Activated naive CD4-positive, alpha-beta T cell treated with anti-CD3 and anti-CD28 coated beads, Interleukin-2, amount 50 U/mL, for 72 hours (primary cell): ENCODE measurements at places on chromosomes 2 and 18. TPM values are rescaled to one million over a fixed set of nuclear protein-coding genes. Genes with fewer than 3 reads are reported as not detected.

The SCN1A gene
- total RNA-seq: not detected

- no peak for DNase-seq
Observed at GRCh38 chr2:16624436-16624780, 41.2 kb downstream of the CYRIA start.

DNA sequence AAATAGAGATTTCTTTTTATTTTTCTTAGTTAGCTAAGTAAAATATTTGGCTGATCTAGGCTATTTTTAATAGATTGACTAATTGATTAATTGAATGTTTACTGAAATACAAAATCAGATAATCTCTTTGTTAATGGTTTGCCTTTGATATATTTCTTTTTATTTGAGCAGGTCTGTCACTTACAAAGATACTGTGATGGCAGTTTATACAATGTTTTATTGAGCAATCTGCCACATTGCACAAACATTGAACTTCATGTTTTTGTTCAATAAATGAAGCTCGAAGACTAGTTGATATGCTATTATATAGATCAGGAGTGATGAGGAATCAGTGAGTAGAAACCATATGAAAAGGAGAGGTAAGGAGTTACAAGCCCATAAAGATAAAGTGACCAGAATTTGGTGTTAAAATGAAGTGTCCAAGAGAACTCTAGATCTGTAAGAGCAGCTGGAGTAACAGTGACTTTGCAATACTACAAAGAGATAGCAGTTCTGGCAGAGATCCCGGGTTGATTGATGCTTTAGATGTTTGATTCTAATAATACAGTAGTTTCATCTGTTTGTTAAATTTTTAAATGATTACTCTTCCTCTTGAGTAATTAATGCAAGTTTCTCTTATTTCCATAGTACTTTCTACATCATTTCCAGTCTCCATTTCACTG lies 574.2 kb downstream of the CCDC85A start:
- DNase-seq: no peak

DNA sequence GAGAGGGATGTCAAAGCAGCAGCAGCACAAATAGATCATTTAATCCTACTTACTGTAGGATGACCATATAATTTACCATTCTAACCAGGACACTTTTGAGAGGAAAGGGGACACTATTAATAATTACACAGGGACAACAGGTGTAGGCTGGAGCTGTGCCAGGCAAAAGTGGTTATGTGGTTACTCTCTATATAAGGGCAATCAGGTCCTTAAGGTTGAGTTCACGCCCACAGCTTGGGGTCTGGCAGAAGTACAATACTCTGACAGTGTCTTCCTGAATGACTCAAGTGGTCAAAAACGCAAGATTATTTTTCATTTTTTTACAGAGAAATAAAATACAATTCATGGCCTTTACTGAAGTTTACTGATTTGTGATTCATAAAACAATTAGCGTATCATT lies 2.8 kb downstream of the PREPL start:
- DNase-seq: no peak

DNA sequence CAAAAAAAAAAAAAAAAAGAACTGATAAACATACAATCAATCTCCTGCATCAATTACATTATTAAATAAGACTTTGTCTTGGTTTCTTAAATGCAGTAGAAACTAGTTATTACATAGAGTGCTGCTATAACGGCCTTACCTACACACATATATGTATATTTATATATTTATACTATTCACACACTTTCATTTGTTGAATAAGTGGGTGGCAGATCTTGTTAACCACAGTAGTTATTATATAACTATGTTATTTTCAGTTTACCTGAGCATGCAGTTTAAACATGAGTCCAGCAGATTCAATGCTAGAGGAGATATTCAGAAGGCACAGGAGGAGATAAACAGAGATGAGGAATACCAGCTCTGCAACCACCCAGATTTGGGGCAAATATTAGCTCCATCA lies 81.5 kb upstream of the CD226 start:
- DNase-seq: no peak

GRCh38 chr2:169415233-169415748 lies 53.0 kb upstream of the LRP2 start:
- DNase-seq: no peak

GRCh38 chr18:44741085-44741484 lies 60.4 kb downstream of the SETBP1 start:
- no peak for DNase-seq

The FHL2 gene
- total RNA-seq: 3.0 TPM

- DNase-seq: no peak
Observed at GRCh38 chr18:46950064-46950656, 32.8 kb downstream of the KATNAL2 start.

DNA sequence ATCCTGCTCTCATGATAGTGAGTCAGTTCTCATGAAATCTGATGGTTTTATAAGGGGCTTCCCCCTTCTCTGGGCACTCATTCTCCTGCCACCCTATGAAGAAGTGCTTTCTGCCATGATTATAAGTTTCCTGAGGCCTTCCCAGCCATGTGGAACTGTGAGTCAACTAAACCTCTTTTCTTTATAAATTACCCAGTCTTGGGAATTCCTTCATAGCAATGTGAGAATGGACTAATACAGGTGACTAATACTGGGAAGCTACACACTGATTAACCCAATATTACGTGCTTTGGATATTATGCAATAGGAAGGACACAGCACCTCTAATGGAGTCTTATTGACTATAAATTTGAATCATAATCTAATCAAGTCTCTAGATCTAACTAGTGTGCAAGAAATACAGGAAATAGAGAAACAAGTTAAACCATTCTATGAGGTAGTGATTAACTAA lies 107.2 kb upstream of the ETAA1 start:
- DNase-seq: no peak

- DNase-seq: peak; percentile 71
Observed at GRCh38 chr2:33475224-33476130, 972 bp upstream of the RASGRP3 start.

The CD302 gene
- 0.19 TPM for total RNA-seq

GRCh38 chr2:179262077-179262660 lies 2.5 kb downstream of the SESTD1 start:
- DNase-seq: no peak

The REG1B gene
- total RNA-seq: not detected

- no peak for DNase-seq
Observed at GRCh38 chr2:42931818-42932195, 139.4 kb upstream of the HAAO start.

DNA sequence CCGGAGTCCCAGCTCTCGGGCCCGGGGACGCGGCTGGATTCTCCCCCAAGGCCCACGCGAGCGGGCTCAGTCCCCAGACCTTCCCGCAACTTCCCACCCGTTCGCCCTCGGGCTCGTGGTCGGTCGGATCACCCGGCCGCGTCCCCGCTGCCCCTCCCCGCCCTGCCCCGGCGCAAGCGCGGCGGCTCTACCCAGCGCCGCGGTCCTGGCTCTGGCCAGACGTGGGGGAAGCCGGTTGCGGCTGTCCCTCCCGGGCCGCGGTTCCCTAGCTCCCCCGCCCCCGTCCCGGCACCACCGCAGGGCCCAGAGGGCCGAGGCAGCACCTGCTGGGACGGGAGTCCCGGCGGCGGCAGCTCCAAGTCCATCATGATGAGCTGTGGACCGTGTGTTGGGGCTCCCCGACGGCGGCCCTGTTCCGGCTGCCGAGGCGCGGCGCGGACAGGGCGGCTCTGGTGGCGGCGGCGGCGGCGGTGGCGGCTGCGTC lies 276 bp downstream of the NFE2L2 start:
- DNase-seq: no peak

The SERPINB4 gene
- total RNA-seq: not detected

DNA sequence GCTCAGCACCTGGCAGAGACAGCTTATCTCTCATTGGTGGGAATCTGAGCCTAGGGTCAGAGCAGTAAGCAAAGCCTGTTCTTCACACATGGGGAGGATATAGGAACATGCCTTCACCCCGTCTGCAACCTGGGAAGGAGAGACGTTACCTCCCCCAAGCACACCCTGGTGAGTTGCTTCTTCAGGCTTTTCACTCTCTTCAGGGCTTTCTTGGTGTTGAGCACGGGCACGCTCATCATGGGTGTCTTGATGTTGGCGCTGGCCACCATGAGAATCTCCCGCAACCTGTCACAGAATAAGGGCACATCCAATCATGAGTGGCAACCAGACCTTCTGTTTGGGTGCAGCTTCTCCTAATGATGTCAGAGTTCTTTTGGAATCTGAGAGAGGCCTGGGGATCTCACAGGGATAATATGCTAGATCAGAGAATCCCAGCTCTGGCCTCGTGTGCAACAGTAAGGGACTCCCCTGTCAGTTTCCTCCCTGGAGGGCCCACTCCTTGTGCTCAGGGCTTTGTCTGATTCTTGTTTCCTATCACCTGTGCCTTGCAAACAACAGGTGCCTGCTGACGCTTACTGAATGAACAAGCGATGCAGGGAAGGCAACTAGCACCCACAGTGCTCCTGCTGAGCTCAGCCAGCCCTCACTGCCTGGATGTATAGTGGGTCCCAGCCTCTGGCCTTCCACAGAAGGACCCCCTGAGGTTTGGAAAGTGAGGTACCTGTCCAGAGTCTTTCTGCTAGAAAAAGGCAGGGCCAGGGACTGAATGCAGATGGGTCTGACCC lies 66.3 kb downstream of the POLR1A start:
- DNase-seq: no peak

DNA sequence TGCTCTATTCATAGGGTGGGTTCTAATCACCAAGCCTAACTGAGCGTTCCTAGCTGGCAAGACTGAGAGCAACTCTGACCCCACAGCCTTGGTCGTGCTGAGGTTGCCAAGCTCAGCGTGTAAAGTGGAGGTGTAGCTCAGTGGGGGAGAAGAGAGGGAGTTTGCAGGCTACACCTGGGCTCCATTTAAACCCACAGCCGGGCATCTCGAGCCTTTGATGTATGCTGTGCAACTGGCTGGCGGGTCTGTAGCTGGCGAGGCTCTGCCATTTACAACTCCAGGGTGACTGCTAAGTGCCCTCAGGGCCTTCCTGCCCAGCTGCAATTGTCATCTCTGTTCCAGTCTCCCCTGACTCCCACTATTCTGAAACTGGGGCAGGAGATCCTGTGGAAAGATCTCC lies 20.0 kb upstream of the CHRNA1 start:
- DNase-seq: no peak
